ENCODE measurements at places on chromosomes 16 and 17. TPM values are rescaled to one million over a fixed set of nuclear protein-coding genes. Genes with fewer than 3 reads are reported as not detected.

NEURL4 gene
- 17.3 TPM for total RNA-seq

RTN4RL1 gene
- total RNA-seq: under 0.01 TPM

ALOX15B gene
- total RNA-seq: not detected

TMEM235 gene
- not detected for total RNA-seq

CCL4 gene
- total RNA-seq: not detected

P2RX1 gene
- total RNA-seq: not detected

PYDC1 gene
- not detected for total RNA-seq

KRTAP9-1 gene
- total RNA-seq: not detected

VPS35 gene
- 199 TPM for total RNA-seq

OR3A2 gene
- total RNA-seq: not detected

TSPOAP1 gene
- total RNA-seq: not detected

KRTAP2-4 gene
- not detected for total RNA-seq

BAIAP3 gene
- 0.53 TPM for total RNA-seq

SLC5A11 gene
- total RNA-seq: not detected

DCAKD gene
- total RNA-seq: 29.0 TPM

PTX4 gene
- total RNA-seq: not detected

CDH3 gene
- total RNA-seq: not detected

ECI1 gene
- 23.5 TPM for total RNA-seq
